Activated naive CD8-positive, alpha-beta T cell treated with anti-CD3 and anti-CD28 coated beads, Interleukin-2, amount 50 U/mL, for 16 hours (primary cell): ENCODE measurements at places on chromosomes 1 and 21.

- DNase-seq = no peak
These were observed 1.8 kb downstream of the ZNF362 start for GRCh38 chr1:33257772-33258712.

- no peak for DNase-seq
These were observed 2.8 kb upstream of the AHDC1 start for GRCh38 chr1:27606708-27607238.

GRCh38 chr1:20248971-20249612, 41.6 kb upstream of the VWA5B1 start:
- DNase-seq = no peak

- DNase-seq = no peak
These were observed 29.3 kb upstream of the BCAS2 start for GRCh38 chr1:114610546-114611245.

GRCh38 chr1:51321924-51322280, 8.5 kb downstream of the TTC39A start:
- no peak for DNase-seq

- DNase-seq = no peak
These were observed 13.3 kb downstream of the PTCH2 start for GRCh38 chr1:44829506-44830384.

- DNase-seq = no peak
These were observed 80.0 kb downstream of the BCAR3 start for GRCh38 chr1:93601686-93602085.

GRCh38 chr1:18100060-18100459, 7.5 kb upstream of the IGSF21 start:
- DNase-seq = no peak

GRCh38 chr1:8472668-8473067, 154.8 kb downstream of the SLC45A1 start:
- DNase-seq = peak; percentile 32
